NCI-H1694 (cell line): ENCODE measurements at places on chromosomes 6 and 20.
A peak's percentile ranks its signal among the peaks of the same experiment; 100 is the strongest.

- DNase-seq, result no peak
Observed at GRCh38 chr6:83461438-83461837, 30.6 kb upstream of the ME1 start.

DNA sequence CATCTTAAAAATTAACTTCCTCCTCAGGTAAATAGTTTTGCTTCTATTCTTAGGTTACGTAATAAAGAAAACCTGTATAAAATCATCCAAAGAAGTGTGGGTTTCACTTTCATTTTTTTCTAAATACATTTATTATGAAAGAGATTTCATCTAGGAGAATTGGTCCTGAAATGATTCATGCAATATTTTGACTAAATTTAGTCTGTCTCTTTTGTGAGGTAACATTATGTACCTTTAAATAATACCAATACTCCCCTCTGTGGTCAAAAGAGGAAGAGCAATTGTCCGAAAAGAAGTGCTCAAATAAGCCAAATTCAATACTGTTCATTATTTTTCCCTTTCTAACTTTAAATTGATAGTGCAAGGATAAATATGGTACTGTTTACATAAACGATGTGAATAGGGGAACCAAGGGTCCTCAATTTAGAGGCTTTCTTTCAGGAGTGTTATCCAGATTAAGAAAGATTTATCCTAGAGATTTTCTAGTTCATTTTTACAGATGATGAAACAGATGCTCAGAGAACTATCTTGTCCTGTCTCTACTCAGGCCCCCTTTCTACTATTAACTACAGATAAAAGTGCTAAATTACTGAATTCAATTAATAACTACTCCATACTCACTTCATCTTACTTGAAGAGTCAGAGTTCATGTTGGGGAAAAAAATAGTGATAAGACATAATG lies 26.2 kb downstream of the CYP39A1 start:
- DNase-seq, result no peak

DNA sequence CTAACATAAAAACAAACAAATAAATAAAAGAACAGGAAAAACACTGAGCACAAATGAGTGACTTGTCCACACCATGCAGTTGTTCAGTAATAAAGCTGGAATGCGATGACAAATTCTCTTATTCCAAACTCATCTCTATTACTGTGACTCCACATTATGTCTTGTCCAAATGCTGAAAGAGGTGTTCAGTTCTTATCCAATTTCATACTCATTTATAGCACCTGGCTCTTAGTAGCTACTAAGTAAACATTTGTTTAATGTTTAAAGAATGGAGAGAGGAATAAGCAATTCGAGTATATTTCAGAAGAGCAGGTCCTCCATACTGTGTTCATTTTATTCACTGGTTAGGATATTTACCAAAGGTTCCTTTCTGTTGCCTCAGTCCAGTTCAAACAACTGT lies 439.0 kb upstream of the JAG1 start:
- no peak for DNase-seq

DNA sequence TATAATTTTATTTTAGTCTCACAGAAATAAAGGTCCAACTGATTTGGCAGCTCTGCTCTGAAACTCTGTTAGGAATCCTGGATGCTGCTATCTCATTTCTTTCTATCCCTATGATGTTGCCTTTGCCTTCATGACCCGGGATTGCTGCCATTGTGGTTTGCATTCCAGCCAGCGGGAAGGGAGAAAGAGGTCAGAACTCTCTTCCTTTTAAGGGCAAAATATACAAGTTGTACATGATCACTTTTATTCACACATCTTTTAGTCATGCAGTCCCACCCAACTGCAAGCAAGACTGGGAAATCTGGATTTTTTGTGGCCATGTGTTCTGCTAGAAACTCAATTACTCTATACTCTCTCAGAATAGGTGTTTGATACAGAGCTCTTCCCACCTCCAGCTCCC lies 263.1 kb upstream of the ZFP64 start:
- DNase-seq, result no peak

- DNase-seq, result no peak
Observed at GRCh38 chr6:7933794-7934193, 23.2 kb upstream of the TXNDC5 start.

DNA sequence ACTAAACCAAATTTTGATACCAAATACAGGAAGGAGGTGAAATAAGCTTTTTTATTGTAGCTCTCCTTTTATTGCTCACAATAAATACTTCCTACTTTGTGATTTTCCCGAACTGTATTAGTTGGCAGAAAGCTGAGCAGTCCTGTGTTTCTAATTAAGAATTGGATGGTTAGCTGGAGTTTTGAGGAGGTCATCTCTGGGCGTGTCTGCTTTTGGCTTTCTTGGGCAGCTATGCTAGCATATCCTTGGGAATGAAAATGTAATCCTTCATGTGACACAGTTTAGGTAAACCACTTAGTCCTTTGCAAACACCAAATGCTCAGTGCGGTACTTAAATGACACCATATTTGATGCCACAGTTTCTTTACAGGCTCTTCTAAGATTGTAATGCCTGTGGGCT lies 67.5 kb downstream of the MTHFD1L start:
- DNase-seq, result no peak

- no peak for DNase-seq
Observed at GRCh38 chr6:17012421-17013225, 89.2 kb upstream of the STMND1 start.

- DNase-seq, result no peak
Observed at GRCh38 chr6:43809417-43810305, 39.6 kb downstream of the VEGFA start.

- DNase-seq, result no peak
Observed at GRCh38 chr6:129959358-129959930, 58.9 kb upstream of the L3MBTL3 start.

GRCh38 chr20:36251426-36251825 lies 15.1 kb downstream of the AAR2 start:
- DNase-seq, result no peak

GRCh38 chr20:23875606-23876237 lies 3.8 kb downstream of the CST5 start:
- no peak for DNase-seq

GRCh38 chr6:161418463-161418945 lies 144.6 kb upstream of the AGPAT4 start:
- peak; percentile 33 for DNase-seq
